ENCODE measurements at places on chromosomes 2 and 18. TPM values are rescaled to one million over a fixed set of nuclear protein-coding genes. Genes with fewer than 3 reads are reported as not detected.

Gene C2orf78
- total RNA-seq = not detected

Gene ZNF532
- total RNA-seq = 105 TPM

Gene CXCR1
- total RNA-seq = 0.28 TPM

Gene POTEE
- total RNA-seq = not detected

Gene MC5R
- not detected for total RNA-seq

Gene CNDP1
- not detected for total RNA-seq

Gene NYAP2
- total RNA-seq = 0.75 TPM

Gene HRH4
- total RNA-seq = not detected

DNA sequence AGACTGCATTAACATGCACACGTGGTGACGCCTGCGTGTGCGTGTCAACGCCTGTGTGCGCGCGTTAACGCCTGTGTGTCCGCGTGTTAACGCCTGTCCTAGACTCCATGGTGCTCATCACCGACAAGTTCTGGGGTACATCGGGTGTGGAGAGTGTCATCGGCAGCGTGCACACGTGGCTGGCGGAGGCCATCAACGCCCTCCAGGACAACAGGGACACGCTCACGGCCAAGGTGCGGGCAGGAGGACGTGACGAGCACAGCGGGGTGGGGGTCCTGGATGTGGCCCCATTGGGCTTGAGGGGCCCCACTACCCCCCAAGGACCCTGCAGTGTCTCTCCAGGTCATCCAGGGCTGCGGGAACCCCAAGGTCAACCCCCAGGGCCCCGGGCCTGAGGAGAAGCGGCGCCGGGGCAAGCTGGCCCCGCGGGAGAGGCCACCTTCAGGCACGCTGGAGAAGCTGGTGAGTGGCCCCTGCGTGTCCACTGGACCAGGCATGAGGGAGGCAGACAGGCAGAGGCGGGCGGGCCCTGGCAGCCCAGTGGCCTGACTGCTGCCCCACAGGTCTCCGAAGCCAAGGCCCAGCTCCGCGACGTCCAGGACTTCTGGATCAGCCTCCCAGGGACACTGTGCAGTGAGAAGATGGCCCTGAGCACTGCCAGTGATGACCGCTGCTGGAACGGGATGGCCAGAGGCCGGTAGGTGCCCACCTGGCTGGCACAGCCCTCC is 29.2 kb downstream of the GPC1 start:
- DNase-seq = peak; percentile 39

DNA sequence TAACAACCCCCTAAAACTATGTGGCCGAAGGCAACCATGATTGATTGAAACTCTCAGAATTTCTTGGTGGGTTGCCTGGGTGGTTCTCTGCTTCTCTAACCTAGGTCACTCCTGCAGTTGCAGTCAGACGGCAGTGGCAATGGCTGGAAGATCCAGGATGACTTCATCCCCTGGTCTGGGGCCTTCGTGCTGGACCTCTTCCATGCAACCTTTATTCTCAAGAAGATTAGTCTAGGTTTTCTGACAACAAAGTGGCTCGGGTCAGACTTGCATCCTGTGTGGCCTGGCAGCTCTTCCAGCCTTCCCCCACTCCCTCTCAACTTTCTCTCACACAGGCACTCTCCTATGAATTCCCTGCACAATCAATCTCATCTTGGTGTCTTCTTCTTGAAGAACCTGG is 76.4 kb downstream of the METTL4 start:
- DNase-seq = no peak

GRCh38 chr2:218429911-218430692 is 11.2 kb downstream of the VIL1 start:
- DNase-seq = peak; percentile 30

GRCh38 chr2:217360781-217361482 is 501.1 kb upstream of the TNP1 start:
- DNase-seq = peak; percentile 56

GRCh38 chr18:12842459-12843380 is 41.3 kb downstream of the PTPN2 start:
- DNase-seq = no peak

DNA sequence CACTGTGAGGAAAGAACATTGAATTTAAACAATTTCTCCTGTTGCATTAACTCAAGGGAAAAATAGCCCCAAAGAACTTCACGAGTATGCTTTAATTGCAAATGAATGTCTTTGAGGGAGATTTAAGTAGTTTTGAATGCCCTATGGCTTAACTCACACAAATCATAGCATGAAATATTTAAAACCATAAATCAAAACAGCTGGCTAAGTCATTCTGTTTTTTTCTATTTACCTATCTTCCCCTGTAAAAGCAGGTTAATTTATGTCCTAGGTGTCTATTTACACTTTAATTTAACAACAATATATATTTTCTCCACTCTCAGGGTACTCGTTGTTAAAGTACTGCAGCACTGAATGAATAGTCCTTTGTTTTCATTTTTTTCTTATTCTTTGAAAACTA is 118.8 kb upstream of the PIEZO2 start:
- no peak for DNase-seq

DNA sequence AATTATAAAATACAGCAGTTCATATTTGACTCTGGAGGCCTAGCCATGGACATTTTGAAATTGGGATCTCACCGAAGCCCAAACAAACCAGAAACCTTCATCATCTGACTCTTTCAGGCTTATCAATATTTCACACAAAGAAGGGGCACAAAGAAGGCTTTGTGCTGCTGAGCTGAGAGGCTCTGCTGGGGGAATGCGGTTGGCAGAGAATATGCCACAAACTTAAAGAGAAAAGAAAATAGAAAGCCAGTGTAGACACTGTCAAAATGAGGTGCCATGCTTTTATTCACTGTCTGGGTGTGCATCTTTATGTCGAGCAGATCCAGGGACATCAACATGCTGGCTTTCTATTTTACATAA is 162.6 kb downstream of the QPCT start:
- no peak for DNase-seq

- no peak for DNase-seq
These were observed 9.5 kb downstream of the ZEB2 start for GRCh38 chr2:144510294-144510991.

- DNase-seq = no peak
These were observed 18.7 kb upstream of the MAP4K3 start for GRCh38 chr2:39455826-39456225.

GRCh38 chr2:106708209-106708608 is 177.8 kb downstream of the ST6GAL2 start:
- DNase-seq = peak; percentile 15

- DNase-seq = no peak
These were observed 626 bp downstream of the CAPN10 start for GRCh38 chr2:240586919-240587800.

DNA sequence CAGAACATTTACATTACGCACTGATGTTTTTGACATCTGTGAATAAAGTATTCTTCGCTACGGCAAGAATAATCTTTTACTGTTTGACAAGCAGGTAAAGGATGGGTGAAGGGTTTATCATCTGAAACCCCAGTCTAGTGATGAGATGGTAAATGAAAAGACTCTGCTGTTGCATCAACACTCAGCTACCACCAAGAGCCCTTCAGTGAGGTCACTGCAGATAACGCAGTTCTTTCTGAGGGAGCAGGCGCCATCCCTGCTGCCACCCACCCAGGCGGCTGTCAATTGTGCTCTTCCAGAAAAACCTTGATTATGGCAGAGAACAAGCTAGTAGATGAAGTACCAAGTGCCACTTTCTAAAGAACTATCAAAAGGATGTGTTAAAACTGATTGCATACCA is 58.7 kb downstream of the ABCG8 start:
- no peak for DNase-seq

- DNase-seq = no peak
These were observed 10.2 kb downstream of the CERS6 start for GRCh38 chr2:168466190-168466737.

- DNase-seq = no peak
These were observed 152.3 kb downstream of the DIS3L2 start for GRCh38 chr2:232113821-232114220.

GRCh38 chr2:105294844-105295481 is 34.6 kb downstream of the TGFBRAP1 start:
- no peak for DNase-seq

DNA sequence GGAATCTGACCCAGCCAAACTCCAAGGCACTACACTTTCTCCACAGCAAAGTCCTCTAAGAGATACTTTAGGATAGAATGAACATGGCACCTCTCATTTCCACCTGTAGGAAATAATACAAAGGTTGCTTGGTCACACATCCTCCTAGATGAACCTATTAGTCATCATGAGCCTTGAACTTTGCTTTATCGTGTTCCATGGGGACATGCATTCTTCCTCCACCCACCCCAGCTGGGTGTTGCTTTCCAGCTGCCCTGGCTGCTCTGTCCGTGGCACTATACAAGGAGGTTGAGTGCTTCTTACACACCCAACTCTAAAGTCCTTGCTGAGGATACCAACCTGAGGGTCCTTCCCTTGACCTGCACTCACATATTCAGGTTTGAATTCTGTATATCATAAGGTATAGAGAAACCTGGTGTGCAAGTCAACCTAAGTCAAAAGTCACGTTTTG is 52.7 kb downstream of the SPRED2 start:
- DNase-seq = no peak

DNA sequence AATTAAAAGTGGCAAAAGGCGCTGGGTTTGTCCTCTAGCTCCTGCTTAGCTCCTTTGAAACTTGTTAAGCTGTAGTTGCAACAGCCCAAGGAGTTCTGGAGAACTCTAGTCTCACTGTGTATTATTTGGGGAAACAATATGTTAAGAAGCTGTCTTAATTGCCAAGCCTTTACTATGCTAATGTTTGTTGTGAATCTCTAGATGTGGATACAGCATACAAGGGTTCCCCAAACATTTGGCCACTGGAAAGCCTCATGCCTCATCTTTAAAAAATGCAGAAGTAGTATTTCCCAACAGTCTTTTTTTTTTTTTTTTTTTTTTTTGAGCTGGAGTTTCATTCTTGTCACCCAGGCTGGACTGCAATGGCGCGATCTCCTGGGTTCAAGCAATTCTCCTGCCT is 236.7 kb downstream of the PRKCE start:
- no peak for DNase-seq

GRCh38 chr2:72036173-72036545 is 111.5 kb downstream of the CYP26B1 start:
- DNase-seq = no peak

- DNase-seq = peak; percentile 86
These were observed 98.1 kb upstream of the ZFP36L2 start for GRCh38 chr2:43324259-43325106.
